ENCODE measurements at places on chromosomes 7 and 10. TPM values are rescaled to one million over a fixed set of nuclear protein-coding genes. Genes with fewer than 3 reads are reported as not detected.

DNA sequence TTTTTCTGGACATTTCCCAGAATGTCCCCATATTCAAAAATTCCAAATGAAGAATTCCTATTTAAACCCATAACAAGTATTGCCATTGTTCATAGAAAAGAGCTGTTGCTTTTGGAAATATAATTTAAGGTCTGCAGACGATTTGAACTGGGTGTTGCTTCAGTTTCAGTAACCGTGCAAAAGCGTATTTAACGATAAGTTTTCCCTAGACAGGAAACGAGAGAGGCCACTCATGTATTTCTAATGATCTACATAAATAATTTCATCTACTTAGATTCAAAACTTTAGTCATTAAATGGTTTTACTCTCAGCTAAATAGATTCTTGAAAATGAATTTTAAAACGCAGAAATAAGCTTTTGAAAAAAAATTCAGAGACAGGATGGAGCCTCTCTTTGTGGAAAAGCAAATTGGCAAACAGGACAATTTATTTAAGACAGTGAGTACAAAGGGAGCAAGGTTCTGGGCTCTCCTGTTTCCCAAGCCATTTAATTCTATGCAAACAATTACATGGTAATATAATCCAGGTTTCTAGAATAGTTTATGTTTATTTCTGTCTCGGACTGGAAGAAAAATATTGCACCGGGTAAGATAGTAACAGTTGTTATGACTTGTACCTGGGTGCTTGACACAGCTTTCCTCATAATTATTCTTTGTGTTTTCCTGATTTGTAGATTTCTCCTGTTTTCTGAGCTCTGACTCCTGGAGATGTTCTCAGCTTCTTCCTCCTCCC lies 263.0 kb downstream of the BAMBI start:
- no peaks in the 10 kb centered on the region for H3K27me3 ChIP-seq
- no peak overlapping the region for H3K4me3 ChIP-seq
- no peaks in the 10 kb centered on the region for H3K4me1 ChIP-seq
- no peak for DNase-seq

DNA sequence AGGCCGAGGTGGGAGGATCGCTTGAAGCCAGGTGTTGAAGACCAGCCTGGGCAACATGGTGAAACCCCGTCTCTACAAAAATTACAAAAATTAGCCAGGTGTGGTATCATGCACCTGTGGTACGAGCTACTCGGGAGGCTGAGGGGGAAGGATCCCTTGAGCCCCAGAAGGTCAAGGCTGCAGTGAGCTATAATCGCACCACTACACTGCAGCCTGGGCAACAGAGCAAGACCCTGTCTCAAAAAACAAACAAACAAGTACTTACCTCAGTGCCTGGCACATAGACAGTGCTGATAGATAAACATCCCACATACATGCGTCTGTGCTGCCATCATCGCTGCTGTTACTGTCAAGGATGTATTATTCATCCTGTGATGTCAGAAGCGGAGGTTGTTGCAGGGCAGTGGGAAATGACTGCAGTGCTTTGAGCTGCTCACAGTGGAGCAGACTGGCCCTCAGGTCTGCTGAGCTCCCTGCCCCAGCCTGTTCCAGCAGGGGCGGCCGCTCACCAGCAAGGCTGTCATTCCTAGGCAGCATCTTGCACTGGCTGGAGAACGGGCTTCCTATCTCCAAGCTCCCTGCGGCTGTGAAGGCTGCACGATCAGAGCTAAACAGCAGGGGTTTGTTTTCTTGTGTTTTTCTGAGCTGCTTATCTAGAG lies 18.6 kb downstream of the FOXK1 start:
- no peaks in the 10 kb centered on the region for H3K4me1 ChIP-seq
- H3K4me3 ChIP-seq = no peak overlapping the region
- H3K36me3 ChIP-seq = no peaks in the 10 kb centered on the region
- no peak for DNase-seq
- no peak overlapping the region for H3K27ac ChIP-seq
- H3K27me3 ChIP-seq = no peaks in the 10 kb centered on the region

DNA sequence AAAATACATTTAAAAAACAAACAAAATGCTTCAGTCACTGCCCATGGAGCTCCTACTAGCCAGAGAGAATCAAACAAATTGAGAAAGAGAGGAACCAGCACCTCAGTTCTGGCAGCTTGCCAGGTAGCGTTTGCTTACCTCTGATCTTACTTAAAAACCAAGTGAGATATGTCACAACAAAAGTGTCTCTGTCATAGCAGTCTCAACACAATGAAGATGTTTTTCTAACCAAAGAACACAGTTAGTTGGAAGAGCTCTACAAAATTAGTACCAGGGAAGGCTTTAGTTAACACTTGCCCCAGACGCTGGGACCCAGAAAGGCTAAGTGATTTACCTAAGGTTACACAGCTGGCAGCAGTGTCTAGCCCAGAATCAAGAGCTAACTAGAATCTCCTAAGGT lies 3.4 kb downstream of the DOCK4 start:
- no peak overlapping the region for H3K4me3 ChIP-seq
- H3K27ac ChIP-seq = no peak overlapping the region
- no peak for DNase-seq
- H3K4me1 ChIP-seq = peaks cover 14% of the 10 kb centered on the region

DNA sequence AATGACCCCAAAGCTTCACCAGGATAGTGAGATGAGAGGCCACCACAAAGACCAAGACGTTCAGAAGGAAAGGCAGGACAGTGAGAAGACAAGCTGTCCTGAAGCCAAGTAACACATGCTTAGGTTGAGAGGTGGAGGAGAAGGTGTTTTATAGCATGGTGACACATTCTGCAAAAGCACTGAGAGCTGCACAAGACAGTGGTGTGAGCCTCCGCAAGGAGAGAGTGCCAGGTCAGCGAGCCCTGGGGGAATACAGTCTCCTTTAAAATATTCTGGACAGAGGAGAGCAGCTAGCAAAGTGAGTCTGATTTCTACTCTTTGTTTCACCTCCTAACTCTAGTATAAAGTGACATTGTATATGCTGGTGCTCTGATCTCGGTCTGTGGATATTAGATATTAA lies 68.0 kb upstream of the VKORC1L1 start:
- no peak for DNase-seq
- no peaks in the 10 kb centered on the region for H3K27me3 ChIP-seq
- no peak overlapping the region for H3K27ac ChIP-seq
- no peaks in the 10 kb centered on the region for H3K4me1 ChIP-seq
- no peak overlapping the region for H3K4me3 ChIP-seq

The FAM25C gene
- not detected for total RNA-seq
